NCI-H1092 treated with DMSO at 0.1 percent for 48 hours (cell line): ENCODE measurements at places on chromosomes 12 and 14.

GRCh38 chr12:16272222-16272621 is 5.3 kb downstream of the SLC15A5 start:
- no peak for DNase-seq

DNA sequence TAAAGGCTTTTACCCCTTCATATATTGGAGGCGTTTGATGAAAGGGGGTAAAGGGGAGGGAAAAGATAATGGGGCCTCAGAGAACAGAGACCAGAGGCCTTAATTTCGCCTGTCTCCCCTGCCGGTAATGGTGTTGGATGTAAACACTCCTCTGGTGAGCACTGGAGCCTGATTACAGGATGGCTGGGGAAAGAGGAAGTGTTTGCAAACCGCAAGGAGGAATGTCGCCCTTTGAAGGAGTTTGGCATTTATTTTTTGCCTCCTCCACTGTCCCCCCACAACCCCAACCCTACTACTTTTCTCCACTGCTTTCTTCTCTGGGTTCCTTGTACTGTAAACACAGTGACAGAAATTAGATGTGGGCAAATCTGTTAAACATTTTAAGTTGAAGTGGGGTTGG is 211.9 kb upstream of the TBX3 start:
- no peak for DNase-seq

- no peak for DNase-seq
Measured at GRCh38 chr12:124558313-124558712, 9.1 kb downstream of the NCOR2 start.

DNA sequence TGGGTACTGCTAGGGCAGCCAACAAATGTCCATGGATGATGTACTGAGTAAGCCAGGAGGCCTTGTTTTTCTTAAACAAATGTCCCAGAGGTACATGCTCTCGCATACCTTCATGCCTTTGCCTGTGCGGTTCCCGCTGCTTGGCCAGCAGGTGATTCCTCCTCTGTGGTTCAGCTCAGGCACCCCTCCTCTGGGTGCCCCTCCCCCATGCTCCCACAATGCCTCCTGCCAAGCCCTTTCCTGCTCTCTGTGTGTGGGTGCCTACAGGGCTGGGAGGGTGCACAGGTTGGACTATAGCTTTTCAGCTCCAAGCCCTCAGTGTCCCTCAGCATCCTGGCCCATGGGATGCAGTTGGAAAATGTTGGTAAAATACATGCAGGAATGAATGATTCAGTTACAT is 23.5 kb downstream of the ASB2 start:
- no peak for DNase-seq

GRCh38 chr12:59716043-59716442 is 120.2 kb downstream of the SLC16A7 start:
- no peak for DNase-seq

- DNase-seq, result no peak
Measured at GRCh38 chr12:11958221-11959091, 112.3 kb upstream of the BCL2L14 start.

GRCh38 chr12:11040162-11040561 is 9.0 kb upstream of the TAS2R31 start:
- DNase-seq, result no peak

- no peak for DNase-seq
Measured at GRCh38 chr12:59736786-59737185, 141.0 kb downstream of the SLC16A7 start.

DNA sequence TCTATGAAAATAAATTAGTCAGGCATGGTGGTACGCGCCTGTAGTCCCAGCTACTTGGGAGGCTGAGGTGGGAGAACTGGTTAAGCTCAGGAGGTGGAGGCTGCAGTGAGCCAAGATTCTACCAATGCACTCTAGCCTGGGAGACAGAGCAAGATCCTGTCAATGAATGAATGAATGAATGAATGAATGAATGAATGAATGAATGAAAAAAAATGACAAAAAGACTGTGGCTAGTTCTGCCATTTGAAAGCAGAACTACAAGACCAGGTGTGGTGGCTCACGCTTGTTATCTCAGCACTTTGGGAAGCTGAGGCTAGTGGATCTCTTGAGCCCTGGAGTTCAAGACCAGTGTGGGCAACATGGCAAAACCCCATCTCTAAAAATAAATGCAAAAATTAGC is 32.2 kb upstream of the NPFF start:
- DNase-seq, result no peak

- DNase-seq, result no peak
Measured at GRCh38 chr14:71143381-71144290, 236.4 kb downstream of the PCNX1 start.

DNA sequence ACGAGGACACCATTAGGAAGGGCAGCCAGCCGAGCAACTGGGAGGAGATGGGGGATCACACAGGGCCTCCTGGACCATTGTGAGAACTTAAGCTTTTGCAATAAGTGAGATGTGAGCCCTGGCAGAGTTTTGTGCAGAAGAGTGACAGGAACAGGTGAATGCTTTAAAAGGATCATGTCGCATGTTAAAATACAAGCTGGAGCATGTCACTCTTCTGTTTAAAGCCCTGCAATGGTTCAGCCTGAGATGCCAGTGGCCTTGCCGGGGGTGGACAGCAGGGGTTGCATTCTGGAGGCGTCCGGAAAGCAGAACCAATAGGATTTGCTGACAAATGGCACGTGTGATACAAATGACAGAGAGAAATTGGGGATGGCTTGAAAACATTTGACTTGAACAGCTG is 137.5 kb upstream of the RFLNA start:
- DNase-seq, result no peak

DNA sequence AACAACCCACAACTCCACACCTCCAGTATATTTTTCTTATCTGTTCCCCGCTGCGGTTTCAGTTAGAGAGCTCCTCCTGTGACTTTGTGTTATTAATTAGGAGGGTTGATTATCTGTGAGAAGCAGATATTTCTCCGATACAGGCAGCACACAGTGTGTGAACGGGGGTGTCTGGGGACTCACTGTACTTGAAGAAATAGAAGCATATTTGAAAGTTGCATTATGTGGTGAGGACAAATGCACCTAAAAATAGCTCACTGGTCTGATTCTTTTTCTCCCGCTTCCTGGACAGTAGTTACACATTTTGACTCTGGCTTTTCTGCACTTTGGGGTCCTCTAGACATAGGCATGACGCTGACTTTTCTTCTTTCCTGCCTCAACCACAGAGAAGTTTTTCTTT is 277.7 kb downstream of the VRK1 start:
- no peak for DNase-seq

GRCh38 chr14:41868396-41868795 is 261.7 kb downstream of the LRFN5 start:
- DNase-seq, result no peak

DNA sequence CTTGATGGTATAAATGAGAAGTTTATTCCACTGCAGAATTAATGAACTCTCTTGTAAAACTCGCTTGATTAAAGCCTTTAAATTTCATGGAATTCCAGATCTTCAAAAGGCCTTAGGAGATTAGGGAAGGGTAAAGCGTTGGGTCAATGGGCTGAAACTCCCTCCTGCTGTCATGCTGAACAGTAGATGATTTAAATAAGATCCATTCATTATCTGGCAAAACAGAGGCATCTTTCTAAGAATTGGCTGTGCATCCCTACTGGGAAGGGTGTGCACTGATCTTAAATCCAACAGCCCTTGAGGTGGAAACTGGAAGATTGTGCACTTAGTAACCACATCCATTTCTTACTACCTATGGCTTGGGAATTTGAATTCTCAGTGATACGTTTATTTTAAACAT is 56.0 kb downstream of the PLCZ1 start:
- DNase-seq, result no peak

DNA sequence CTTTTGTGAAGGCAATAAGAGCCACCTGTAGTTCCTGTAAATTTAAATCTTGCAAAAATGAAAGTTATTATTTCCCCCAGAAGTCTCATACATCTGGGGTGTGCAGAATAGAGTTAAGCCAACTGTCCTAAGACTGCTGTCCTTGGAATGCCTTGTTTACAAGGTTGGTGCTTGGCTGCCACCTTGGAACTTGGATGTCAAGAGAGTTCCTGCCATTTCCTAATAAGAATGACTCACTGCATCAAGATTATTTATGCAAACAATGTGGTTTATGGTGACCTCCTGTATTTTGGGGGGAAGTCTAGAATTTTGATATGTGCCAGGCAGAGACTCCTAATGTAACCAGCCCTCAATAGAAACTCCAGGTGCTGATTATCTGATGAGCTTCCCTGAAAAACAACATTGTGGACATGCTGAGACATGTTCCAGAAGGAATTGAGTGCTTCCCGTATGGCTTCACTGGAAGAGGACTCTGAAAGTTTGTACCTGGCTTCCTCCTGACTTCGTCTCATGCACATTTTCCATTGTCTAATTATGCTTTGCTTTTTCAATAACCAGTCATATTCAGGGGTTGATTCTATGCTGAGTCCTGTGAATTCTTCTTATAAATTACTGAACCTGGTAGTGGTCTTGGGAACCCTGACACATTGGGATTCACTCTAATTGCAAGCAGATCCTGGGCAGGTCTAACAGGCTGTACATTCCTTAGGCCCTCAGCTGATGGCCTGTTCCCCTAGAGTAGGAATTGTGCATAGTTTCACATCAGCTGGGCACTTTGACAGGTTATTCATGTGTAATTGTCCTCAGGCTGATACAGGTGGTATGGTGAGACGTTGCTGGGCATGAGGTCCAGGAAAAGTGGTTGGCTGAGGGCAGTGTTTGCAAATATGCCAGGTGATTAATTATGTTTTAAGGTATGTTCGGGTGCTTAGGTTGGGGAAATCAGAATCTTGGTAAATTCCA is 1370.7 kb upstream of the TMEM132C start:
- DNase-seq, result no peak

GRCh38 chr12:102885043-102885932 is 31.8 kb downstream of the PAH start:
- no peak for DNase-seq

DNA sequence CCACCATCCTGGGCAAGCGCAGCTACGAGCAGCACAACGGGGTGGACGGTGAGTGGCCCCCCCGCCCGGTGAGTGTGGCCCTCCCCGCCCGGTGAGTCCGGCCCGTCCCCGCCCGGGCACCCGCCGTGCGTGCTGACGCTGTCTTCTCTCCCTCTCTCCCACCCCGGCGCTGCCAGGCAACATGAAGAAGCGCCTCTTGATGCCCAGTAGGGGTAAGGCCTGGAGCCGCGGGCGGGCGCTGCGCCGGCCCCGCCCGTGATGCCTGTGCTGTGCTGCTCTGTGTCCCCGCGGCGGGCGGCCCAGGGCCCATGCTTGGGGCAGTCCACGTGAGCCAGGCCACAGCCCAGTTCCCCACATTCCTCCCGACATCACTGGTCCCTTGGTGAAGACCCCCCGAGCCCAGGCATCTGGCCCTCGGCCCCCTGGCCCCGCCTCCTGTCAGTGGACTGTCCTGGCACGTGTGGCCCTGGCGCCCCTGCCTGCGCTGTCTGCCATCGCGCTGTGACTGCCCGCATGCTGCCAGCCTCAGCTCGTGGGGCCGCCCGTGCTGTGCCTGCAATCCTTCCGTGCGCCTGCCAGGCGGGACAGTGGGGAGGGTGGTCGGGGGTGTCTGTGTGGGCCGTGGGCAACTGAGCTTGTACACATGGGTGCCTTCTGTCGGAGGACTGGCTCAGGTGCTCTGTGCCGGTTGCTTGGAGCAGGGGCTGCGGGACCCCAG is 7.9 kb upstream of the CRIP2 start:
- no peak for DNase-seq

DNA sequence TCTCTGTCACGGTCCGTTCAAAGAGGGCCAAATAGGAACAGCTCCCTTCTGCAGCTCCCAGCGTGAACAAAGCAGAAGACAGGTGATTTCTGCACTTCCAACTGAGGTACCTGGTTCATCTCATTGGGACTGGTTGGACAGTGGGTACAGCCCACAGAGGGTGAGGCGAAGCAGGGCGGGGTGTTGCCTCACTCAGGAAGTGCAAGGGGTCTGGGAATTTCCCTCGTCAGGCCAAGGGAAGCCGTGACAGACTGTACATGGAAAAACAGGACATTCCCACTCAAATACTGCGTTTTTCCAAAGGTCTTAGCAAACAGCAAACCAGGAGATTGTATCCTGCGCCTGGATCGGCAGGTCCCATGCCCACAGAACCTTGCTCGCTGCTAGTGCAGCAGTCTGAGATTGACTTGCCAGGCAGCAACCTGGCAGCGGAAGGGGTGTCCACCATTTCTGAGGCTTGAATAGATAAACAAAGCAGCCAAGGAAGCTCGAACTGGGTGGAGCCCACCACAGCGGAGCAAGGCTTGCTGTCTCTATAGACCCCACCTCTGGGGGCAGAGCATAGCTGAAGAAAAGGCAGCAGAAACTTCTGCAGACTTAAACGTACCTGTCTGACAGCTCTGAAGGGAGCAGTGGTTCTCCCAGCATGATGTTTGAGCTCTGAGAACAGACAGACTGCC is 22.7 kb downstream of the SLC38A1 start:
- no peak for DNase-seq

- DNase-seq, result peak; percentile 76
Measured at GRCh38 chr14:90574188-90575131, 177.6 kb downstream of the CALM1 start.

GRCh38 chr12:130919086-130919485 is 34.6 kb upstream of the ADGRD1 start:
- no peak for DNase-seq

GRCh38 chr12:30973175-30973574 is 46.6 kb downstream of the TSPAN11 start:
- no peak for DNase-seq

DNA sequence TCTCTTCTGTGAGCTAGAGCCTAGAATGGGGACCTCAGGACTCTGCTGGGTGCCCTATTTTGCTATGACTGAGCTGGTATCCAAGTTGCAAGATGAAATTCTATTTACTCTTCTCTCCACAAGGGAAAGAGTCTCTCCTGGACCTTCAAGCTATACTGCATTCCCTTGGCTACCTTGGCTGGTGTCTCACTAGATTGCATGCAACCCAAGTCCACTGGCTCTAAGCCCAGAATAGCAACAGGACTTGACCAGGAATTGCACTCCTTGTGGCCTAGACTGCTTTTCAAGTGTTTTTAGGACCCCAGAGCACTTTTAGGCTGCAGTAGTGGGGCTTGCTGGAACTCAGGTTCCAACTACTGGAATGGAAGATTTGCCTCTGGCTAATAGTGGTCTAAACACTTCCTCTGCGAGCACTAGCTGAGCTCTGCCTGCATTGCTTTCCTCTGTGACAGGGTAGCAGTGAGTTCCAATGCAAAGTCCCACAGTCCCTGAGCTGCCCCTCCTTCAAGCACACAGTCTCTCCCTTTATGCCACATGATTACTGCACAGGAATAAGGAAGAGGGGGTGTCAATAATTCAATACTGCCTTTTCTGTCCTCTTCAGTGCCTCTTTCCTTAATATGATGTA is 1009.1 kb upstream of the FLRT2 start:
- DNase-seq, result no peak
